ENCODE measurements at places on chromosomes 11 and 22.

DNA sequence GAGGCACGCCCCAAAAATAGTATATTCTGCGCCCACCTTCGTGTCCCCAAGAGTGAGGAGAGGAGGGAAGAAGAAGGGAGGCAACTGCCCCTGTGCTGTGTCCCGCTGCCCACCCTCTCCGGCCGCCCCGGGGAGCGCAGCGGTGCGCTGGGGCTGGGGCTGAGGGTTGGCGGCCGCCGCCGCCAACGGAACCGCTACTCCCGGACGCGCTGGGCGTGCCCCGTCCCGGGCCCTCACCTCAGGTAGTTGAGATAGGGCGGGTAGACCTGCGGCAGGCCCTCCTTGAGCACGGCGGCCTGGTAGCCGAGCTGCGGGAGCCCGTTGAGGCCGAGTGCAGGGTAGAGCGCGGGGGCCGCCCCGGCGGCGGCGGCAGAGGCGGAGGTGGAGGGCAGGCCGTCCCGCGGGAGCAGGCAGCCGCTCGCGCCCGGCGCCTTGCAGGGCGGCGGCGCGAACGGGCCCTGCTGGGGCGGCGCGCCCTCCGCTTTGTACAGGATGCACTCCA is 2.4 kb downstream of the PGR start:
- H3K4me1 ChIP-seq: no peaks in the 10 kb centered on the region
- no peaks in the 10 kb centered on the region for H3K36me3 ChIP-seq
- H3K27ac ChIP-seq: peak overlapping the region; percentile 71
- no peaks in the 10 kb centered on the region for H3K27me3 ChIP-seq

DNA sequence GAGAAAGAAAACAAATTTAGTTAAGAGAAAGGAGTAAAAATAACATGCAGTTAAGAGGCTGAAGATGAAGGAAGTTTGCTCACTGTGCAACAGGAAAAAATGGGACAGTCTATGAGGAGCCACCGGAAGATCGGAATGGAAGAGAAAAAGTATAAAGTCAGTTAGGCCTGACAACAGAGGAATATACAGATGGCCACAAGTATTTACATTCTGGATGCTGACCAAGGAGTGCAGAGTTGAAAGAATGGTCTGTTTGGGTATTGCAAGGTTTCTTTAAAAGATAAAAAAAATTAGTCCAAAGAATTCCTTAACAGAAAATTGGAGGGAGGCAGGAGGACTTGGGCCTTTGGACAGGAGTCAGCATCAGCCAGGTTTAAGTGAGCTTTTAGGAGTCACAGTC is 37.5 kb downstream of the RBFOX2 start:
- H3K27me3 ChIP-seq: no peaks in the 10 kb centered on the region
- H3K4me3 ChIP-seq: no peak overlapping the region
- no peak for DNase-seq
- H3K36me3 ChIP-seq: no peaks in the 10 kb centered on the region
- peaks cover 4% of the 10 kb centered on the region for H3K4me1 ChIP-seq

DNA sequence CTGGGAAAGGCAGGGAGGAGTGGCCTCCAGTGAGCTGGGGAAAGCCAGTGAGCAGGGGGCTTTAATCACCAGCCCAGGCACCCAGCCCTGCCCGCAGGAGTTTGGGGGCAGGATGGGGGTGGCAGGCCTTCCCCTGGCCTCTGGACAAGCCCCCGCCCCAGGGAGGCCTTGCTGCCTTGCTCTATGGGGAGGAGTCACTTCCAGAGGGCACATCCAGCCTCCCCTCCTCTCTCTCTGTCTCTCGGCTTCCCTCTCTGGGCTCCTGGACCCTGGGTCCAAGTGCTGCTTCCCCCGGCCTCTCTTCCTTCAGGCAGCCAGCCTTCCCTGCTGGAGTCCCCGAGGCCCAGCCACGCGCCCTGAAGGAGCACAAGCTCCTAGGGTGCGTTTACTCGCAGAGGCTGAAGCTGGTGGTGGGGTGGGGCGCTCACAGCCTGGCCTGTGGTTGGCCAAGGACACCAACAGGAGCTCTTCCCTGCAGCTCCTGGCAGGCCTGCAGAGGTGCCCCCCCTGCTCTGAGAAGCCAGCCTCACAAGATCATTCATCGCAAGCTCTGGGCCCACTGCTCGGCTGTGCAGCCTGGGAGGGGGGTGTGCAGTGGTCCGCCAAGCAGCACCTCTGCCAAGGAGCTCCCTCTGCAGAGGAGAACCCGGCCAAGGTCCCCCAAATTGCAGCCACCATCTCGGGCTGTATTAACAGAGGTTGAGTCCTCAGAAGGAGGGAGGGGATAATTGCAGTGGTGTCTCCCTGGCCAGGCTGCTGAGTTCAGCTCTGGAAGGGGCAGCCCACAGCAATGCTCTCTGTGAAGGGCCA is 25.4 kb downstream of the OSBPL5 start:
- no peak overlapping the region for H3K4me3 ChIP-seq
- no peaks in the 10 kb centered on the region for H3K4me1 ChIP-seq
- H3K27ac ChIP-seq: no peak overlapping the region
- no peaks in the 10 kb centered on the region for H3K36me3 ChIP-seq
- H3K27me3 ChIP-seq: no peaks in the 10 kb centered on the region

DNA sequence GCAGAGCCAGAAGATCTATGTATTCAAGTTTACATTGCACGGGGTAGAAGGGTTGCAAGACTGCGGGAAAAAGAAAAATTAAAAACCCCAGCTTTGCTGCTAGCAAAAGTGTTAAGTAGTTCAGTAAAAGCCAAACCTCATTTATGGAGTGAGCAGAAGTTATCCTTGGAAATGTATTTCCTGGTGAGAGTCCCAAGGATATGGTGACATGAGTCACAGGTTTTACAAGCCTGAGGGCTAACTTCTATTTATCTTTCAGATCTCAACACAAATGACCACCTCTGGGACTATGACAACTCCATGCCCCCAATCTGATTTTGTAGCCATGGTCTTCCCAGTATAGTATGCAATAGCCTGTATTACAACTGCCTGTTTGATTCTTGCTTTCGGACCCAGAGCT is 26.1 kb downstream of the ABTB2 start:
- DNase-seq: no peak
- H3K36me3 ChIP-seq: no peaks in the 10 kb centered on the region
- H3K27me3 ChIP-seq: no peaks in the 10 kb centered on the region
- no peak overlapping the region for H3K4me3 ChIP-seq
- H3K27ac ChIP-seq: no peak overlapping the region
- peaks cover 16% of the 10 kb centered on the region for H3K4me1 ChIP-seq

- H3K36me3 ChIP-seq: no peaks in the 10 kb centered on the region
- peak overlapping the region; percentile 100 for H3K27ac ChIP-seq
- H3K27me3 ChIP-seq: no peaks in the 10 kb centered on the region
- DNase-seq: no peak
- peaks cover 25% of the 10 kb centered on the region for H3K4me1 ChIP-seq
Observed at GRCh38 chr11:123063826-123064657, 2.1 kb upstream of the HSPA8 start.

Data from testis (tissue), 5 donors.